Bone marrow (tissue), 2 donors: ENCODE measurements at places on chromosomes 5 and 9.

DNA sequence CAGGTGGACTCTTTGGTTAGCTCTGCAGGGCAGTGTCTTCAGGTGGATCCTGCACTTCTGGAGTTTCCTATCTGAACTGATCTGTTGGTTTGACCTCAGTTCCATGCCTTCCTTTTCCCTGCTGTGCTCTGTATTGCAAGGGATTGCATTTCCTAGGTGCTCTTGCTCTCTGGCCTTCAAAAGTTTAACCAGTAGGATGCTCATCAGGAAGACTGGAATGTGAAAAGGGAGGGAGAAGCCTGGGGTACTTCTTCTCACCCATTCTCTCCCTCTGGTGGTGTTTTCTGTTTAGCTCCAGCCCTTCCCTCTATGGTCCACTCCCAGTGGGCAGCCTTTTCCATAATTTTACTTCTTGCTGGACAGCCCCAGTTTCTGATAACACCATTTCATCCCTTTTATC, 78.5 kb downstream of the ZNF618 start:
- no peak for DNase-seq

DNA sequence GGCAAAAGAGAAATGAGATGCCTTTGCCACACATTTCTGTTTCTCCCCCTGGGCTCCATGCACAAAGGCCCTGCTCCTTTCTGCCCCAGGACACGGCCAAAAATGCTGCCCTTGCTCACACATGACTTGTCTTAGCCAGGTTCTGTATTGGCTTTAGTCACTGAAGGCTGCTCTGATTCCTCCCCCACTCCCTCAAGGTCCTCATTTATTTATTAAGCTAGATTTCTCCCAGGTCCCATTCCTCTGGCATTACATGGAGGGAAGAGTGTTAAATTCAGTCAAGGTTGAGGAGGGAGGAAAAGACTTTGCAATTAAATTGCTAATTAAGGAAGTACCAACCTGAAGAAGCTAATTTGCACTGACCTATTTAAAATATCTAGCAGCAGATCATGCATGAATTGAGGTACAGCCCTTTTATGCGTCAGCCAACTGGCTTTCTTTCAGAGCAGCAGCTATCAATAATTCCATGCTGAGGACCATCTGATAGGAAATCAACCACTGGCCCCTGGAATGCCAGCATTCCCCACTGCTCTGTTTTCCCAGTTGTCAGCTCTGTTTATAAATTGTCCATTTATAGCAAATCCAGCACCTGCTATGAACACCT, 81.2 kb upstream of the MAP3K1 start:
- no peak for DNase-seq

GRCh38 chr5:140631831-140632365, 1.1 kb downstream of the CD14 start:
- DNase-seq: no peak

- no peak for DNase-seq
Observed at GRCh38 chr9:137446851-137447471, 5.8 kb upstream of the ENTPD8 start.

DNA sequence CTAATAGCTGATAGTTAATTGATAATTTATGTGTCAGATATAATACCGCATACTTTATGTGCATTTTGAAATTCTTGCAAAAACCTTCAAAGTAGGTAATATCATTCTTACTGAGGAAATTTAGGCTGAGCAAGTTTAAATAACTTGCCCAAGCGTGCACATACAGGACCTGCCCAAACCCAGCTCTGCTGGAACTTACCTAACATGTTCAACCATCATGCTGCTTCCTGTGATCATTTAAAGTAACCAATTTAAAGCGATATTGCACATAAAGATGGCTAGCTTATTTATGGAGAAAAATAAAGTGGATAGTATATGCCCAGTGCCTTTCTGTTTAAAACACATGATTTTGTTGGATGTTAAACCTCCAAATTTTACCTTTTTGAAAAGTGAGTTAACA, 4.3 kb downstream of the FAM174A start:
- DNase-seq: no peak

DNA sequence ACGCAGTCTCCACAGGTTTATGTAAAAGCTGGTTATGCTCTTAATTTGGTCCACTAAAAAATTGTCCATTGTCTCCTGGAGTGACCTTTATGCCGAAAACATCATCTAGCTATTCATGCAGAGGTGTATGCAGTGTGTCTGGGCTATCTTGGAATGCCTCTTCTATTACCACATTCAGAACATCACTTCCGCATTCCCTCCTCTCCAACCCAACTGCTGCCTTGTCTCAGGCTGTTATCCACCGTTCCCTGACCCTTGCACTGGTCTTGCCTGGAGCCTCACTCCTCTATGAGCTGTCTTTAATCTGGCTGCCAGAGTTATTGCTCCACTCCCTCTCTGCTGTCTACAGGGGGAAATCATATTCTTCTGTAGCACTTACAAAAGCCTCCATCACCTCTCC, 214.1 kb upstream of the ANKRD55 start:
- no peak for DNase-seq

GRCh38 chr5:125052584-125052983, 306.1 kb upstream of the ZNF608 start:
- DNase-seq: no peak

DNA sequence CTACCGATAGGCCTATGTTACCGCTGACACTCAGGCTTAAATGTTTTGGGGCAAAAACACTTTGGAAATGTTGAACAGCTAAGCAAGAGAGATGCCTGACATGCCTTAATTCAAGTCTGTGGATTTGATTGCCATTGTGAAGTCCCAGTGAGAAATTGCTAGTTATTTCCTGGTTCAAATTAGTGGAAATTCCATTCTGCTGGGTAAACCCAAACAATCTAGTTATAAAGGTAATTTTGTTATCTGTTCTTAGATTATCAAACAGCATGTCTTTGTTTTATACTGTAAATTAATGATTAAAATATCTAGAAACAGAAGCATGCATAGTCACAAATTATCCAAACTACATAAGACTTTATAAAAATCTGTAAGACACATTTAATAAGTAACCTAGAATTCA, 96.6 kb downstream of the PJA2 start:
- no peak for DNase-seq

GRCh38 chr5:135822286-135822685, 12.2 kb upstream of the SLC25A48 start:
- no peak for DNase-seq

GRCh38 chr5:55593115-55593472, 58.3 kb upstream of the PLPP1 start:
- DNase-seq: no peak

DNA sequence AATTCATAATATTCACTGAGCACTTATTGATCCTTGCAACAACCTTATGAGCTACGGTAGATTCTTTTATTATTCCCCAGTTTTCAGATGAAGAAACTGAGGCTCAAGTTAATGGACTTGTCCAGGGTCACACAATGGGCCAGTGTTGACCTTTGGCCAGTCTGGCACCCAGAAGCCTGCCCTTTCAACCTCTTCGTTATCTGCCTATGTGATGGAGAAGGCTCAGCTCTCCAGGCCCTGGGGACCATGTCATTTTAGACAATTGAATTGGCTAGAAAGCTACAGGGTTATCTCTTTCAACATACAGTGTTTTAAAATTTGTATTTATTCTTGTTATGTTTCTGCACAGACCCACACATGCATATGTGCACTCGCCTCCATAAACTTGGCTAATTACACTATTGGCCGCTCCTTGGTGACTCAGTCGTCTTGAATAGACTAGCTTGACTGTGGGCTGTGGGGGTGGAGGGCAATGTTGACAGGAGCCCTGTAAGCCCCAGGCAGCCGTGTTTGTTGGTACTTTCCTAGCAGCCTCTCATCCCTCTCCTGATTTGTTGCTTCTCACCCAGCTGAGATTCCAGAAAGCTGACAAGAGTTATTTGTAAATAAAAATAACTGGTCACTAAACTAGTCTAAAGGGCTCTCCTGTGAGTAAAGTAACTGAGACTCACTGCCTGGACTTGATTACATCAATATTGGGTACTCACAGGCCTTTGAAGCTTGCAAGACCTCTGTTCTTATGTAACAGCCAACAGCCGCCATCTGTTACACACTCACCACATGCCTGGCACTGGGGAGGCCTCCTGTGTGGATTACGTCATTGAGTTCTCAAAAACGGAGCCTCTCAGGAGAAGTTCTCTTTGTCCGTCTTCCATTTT, 8.5 kb upstream of the ANGPTL2 start:
- DNase-seq: no peak

GRCh38 chr5:14035859-14036503, 91.5 kb upstream of the DNAH5 start:
- DNase-seq: peak; percentile 74

DNA sequence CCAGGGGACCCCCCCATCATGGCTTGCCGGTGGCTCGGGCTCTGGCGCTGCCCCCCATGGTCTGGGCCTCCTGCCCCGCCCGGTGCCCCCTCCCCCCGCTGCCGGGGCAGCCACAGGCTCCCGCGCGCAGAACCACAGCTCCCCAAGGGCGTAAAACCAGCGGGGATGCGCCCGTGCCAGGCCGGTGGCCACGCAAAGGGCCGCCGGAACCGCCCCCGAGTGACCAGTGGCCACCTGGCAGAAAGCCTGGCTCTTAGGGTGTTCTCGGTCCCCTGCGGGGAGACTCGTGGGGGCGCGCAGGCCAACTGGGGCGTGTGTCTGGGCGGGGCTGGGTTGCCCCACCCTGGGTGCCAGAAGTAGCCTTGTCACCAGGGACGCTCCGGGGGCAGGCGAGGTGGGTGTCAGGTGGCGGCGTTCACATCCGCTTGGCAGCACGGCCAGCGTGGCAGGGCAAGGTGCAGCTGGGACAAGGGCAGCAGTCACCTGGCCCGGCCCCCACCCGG, 515 bp upstream of the AGPAT2 start:
- DNase-seq: no peak

GRCh38 chr5:141412854-141413539, at the start of gene PCDHGA10:
Gene PCDHGA10, plus strand, starts transcription at chr5:141412987. Its CDS starts 189 bp downstream, at chr5:141413176.
- peak; percentile 49 for DNase-seq
